Right ventricle myocardium inferior (tissue), 1 donor: ENCODE measurements at places on chromosomes 2 and 18.

GRCh38 chr2:104945121-104945520, 91.2 kb downstream of the POU3F3 start:
- DNase-seq = no peak

DNA sequence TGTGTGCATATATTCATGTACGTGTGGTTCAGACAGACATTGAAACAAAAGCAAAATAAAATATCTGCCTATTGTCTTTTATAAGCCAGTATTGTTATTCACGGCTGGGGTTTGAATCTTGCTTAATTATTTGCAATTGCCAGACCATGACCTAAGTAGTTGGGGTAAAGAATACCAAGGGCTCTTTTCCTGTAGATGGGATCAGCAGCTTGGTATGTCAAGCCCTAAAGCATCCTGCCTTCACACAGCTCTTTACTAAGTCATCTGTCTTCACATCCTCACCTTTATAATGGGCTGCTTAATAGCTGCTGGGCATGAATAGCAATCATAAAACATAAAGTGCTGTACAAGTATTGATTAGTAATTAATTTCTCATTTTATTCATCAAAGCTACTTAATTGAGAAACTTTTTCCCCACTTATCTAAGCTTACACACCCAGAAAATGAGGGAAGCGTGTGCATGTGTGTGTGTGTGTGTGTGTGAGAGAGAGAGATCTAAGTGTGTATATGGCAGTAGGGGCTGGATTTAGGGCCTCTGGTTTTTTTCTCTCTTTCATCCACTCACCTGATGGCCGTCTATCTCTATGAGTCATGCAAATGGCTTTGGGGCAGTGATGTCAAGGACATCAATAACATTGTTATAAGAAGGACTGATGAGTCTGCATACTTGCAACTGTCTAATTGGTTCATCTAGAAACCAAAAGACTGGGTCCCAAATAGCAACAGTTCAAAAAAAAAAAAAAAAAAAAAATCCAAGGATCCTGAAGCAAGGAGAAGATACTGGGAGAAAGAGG, 244.1 kb upstream of the TNP1 start:
- DNase-seq = no peak

GRCh38 chr2:132415915-132416722, 486 bp upstream of the GPR39 start:
- peak; percentile 80 for DNase-seq

DNA sequence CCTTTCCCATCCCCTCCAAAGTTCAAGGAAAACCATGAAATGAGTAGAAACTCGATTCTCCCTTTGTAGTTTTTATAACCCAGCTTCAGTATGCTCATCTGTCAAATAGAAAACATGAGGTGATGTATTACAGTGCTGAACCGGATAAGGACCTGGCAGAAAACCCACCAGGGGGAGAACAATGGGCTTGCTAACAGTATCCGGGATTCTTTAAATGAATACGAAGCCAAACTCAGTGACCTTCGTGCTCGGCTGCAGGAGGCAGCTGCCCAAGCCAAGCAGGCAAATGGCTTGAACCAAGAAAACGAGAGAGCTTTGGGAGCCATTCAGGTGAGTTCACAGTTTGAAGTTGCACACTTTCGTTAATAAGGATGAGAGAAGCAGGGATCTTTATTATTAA, 113.6 kb upstream of the TTC39C start:
- DNase-seq = no peak

- DNase-seq = no peak
Measured at GRCh38 chr2:174971868-174972781, 33.1 kb downstream of the CHN1 start.

GRCh38 chr2:58449286-58450010, 208.3 kb upstream of the FANCL start:
- DNase-seq = no peak
